ENCODE measurements at places on chromosomes 13 and 19.

DNA sequence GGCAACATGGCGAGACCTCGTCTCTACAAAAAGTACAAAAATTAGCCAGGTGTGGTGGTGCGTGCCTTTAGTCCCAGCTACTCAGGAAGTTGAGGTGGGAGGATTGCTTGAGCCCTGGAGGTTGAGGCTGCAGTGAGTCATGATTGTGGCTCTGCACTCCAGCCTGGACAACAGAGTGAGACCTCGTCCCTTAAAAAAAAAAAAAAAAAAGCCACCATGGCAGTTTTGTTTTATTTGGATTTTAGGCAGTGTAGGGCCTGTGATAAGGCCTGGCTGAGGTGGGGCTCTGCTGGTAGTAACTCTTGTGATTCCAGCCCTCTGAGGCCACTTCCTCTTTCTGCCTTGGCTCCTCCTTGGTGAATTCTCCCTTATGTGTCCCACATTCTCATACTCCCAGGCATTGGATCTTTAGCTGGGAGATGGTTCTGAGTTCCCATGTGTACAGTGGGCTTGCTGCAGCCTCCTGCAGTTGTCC is 39.2 kb downstream of the GATAD2A start:
- DNase-seq: no peak

GRCh38 chr19:42175952-42176648 is 41.4 kb downstream of the DEDD2 start:
- peak; percentile 58 for DNase-seq

GRCh38 chr19:5109560-5109959 is 140.6 kb downstream of the KDM4B start:
- DNase-seq: no peak

DNA sequence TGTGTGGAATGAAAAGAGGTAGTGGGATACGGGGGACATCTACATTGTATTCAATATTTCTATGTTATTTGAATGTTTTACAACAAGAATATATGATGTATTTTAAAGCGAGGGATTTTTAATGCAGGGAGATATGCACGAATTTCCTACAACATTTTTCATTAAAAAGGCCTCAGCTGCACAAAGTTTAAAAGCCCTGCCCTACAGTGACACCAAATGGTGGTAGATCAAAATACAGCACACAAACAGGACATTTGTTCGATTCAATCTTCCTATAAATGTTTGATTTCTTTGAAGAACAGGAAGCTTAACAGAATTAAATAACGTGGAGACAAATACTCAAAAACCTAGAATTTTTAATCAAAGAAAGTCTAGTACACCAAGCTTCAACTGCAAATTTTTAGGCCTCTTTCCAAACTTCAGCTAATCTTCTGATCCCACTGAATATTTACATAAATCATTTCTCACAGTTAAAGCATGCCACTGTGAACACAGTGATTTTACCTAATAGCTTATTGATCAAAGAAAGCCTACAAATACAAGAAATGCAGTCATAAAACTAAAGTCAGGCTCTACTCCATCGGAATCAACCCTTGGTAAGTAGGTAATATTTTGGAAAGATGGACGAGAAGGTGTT is 257.2 kb downstream of the DIAPH3 start:
- DNase-seq: peak; percentile 8

DNA sequence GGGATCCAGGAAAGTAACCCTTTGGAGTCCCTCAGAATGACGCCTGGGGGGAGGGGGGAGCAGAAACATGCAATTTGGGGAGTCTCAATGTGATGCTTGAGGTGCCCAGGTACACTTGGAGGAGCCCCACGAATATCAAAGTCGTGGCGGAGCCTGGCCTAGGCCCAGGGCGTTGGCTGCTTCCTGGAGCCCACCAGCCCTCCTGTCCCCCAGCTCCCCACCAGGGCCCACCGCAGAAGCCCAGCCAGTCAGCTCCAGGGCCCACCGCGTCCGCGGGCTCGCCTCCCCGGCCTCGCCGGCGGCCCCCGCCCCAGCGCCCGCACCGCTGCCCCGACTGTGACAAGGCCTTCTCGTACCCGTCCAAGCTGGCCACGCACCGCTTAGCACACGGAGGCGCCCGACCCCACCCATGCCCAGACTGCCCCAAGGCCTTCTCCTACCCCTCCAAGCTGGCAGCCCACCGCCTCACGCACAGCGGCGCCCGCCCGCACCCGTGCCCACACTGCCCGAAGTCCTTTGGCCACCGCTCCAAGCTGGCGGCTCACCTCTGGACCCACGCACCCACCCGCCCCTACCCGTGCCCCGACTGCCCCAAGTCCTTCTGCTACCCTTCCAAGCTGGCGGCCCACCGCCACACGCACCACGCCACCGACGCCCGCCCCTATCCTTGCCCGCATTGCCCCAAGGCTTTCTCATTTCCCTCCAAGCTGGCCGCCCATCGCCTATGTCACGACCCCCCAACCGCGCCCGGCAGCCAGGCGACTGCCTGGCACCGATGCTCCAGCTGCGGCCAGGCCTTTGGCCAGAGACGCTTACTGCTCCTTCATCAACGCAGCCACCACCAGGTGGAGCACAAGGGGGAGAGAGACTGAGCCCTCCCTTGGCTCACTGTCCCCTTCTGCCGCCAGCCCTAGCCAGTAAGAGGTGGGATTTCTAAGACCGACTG is 2.1 kb downstream of the ZNF575 start:
- peak; percentile 75 for DNase-seq

GRCh38 chr13:82625717-82626116 is 1256.6 kb downstream of the SLITRK1 start:
- no peak for DNase-seq

- no peak for DNase-seq
Observed at GRCh38 chr19:45920458-45920857, 5.9 kb upstream of the NANOS2 start.

GRCh38 chr19:45464852-45465441 is 2.8 kb upstream of the FOSB start:
- no peak for DNase-seq

- no peak for DNase-seq
Observed at GRCh38 chr13:26853323-26853722, 92.7 kb upstream of the GPR12 start.

DNA sequence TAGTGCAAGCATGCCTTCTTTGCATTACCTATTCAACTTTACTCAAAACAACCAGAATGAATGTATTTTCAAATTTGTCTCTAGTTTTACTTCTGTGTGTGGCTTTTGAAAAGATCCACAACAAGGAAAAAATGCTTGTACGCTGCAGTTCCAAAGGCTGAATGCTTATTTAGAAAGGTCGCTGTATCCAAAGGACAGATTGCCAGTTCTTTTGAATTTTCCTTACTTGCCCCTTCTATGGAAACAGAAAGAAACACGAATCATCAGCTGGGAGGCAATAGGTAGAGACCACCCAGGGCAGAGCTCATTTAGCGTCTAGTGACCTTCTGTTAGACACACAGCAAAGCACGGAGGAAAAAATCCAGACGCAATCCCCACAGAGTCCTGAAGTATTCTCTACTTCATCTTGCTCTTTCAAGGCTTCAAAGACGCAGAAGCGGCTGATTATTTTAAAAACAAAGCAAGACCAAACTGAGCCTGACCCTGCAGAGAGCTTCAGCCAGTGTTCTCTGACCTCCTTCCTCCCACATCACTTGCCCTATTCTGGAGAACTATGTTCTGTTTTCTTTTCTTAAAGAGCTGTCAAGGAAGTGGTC is 674.6 kb upstream of the SGCG start:
- DNase-seq: no peak
